Putamen (tissue), 1 donor: ENCODE measurements at places on chromosomes 12 and 14.

DNA sequence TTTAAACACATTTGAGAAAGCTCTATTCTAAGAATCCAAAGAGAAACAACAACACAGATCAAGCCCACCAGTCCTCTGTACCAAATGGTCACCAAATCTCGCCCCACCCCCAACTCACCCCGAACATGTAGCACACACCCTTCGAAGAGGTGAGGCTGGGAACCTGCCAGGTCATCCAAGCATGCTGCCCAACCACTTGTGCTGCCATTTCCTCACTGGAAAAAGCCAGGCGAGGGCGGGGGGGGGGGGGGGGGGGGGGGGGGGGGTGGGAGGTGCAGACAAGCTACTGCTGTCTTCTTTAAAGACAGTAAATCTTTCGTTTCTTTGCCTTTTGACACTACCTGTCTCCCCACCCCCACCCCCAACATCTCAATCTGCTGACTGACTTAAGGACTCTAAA is 59.9 kb downstream of the SETD3 start:
- DNase-seq, result no peak

DNA sequence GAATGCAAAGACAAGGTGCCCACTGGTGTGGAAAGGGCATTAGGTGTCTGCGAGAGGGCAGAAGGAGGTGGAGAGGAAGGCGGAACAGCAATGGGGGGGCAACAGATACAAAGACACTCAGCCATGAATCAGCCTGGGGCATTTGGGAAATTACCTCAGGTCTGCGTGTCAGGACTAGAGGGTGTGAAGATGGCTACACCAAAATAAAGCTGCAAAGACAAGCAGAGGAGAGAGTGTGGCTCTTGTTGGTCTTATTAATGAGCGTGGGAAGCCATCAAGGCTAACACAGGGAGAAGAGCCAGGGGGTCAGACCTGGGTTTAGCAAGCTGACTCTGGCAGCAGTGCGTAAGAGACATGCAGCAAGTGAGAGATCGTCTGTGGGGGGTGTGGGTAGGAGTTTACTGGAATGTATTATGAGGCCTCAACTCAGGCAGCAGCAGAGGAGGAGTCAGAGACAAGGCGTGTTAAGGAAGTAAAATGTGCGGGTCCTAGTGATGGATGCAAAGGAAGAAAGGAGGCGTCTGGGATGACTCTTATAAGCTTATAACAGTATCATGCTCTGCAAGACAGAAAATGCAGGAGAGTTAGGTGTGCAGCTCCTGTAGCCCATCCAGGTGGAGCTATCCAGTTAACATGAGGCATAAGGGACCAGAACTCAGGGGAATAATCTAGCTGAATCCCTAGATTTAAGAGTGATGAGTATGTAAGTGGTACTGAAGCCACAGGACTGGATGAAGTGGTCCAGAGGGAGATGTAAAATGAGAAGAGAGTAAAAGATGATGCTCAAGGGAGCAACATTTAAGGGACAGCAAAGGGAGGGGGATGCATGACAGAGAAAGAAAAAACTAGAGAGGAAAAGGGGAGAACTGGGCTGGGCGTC is 50.4 kb downstream of the KCNK10 start:
- no peak for DNase-seq

- no peak for DNase-seq
These were observed 57.1 kb downstream of the ATP2A2 start for GRCh38 chr12:110337912-110338710.

DNA sequence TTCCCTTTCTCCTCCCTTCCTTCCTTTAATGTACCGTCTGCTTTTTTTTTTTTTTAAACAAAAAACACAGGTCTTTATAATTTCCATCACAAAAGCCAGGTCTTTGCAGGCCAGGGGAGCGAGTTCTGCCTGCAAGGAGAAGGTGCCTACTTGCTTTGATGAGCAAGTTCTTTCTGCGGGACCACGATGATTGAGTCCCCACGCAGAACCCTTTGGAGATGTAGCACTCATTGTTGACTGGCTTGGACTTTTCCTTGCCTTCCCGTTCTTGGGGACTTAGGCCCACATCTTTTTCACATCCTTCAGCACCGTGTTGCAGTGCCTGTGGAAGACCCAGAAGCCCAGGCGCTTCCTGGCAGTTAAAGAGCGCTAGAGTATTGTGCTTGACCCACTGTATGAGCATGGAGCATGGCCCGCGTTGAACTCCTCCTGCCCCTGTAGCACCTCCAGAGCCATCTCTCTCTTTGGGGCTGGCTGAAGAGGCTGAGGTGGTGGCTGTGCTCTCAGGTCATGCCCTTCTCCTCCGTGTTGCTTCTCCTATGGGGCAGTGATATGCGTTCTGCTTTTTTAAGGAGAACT is 177.6 kb downstream of the EXOC5 start:
- no peak for DNase-seq

GRCh38 chr12:66269757-66270383 is 32.4 kb upstream of the HELB start:
- DNase-seq, result peak; percentile 48

- DNase-seq, result no peak
These were observed 784.1 kb upstream of the TBX3 start for GRCh38 chr12:115468087-115468510.

- no peak for DNase-seq
These were observed 96.0 kb upstream of the NEDD1 start for GRCh38 chr12:96811083-96811482.

DNA sequence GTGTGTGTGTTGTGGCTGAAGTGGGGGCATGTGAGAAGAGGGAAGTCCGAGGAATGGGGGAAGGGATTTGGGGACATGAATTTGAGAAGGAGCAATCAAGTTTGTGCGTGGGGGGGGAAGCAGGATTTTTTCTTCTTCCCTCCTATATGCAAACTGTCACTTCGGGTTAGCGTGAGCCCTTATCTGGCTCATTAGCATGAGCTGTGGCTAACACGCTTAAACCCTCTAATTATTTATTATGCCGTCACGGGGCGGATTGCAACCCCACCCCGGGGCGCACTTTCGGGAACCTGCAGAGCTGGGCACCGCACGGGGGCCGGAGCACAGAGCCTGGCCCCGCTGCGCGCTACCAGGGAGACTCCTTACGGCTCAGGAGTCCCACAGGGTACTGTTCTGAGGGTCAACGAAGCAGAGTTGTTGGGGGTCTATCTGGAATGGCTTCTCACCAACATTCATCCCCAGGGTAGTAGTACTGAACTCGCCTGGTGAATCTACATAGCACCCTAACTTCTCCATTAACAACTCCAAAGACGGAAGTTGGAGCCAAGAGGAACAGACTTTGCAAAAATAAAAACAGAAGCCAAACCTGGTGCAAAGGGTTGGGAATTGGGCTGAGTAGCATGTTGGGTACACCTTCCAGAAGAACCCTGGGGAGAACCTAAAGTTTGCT is 6.4 kb upstream of the ASCL1 start:
- no peak for DNase-seq

GRCh38 chr14:81589381-81590065 is 55.9 kb upstream of the SEL1L start:
- no peak for DNase-seq

- no peak for DNase-seq
These were observed 67.6 kb downstream of the RALGAPA1 start for GRCh38 chr14:35741345-35742031.

GRCh38 chr12:129901254-129901653 is 2.6 kb downstream of the TMEM132D start:
- no peak for DNase-seq

- DNase-seq, result no peak
These were observed 56.9 kb downstream of the ACTN1 start for GRCh38 chr14:68922201-68922621.

- DNase-seq, result no peak
These were observed 39.1 kb downstream of the RNFT2 start for GRCh38 chr12:116777245-116777644.

DNA sequence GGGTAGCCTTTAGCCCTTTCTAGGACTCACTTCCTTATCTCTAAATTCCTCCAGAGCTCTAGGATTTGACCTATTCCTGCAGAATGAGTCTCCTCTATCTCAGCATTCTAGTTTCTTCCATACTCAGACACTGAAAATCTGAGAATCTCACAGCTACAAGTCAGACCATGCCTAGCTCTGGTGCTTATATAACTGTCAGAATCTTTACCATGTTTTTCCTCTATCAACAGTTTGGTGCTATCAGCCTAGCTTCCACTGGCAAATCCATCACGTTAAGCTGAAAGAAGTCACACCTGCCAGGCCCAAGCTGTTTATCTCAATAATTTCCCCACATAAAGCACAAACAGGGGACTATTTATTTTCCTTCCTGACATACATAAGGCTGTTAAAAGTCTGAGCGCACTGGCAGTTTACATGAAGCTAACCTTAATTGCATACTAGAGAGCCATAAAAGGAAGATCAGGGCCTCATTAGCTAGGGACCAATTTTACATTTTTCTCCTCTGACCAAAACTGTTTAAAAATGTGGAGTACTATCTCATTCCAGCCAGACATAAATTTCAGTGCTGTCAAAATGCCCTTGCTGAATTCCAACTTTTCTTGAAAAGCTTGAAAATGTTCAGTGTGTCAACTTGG is 270.5 kb downstream of the C12orf75 start:
- no peak for DNase-seq

DNA sequence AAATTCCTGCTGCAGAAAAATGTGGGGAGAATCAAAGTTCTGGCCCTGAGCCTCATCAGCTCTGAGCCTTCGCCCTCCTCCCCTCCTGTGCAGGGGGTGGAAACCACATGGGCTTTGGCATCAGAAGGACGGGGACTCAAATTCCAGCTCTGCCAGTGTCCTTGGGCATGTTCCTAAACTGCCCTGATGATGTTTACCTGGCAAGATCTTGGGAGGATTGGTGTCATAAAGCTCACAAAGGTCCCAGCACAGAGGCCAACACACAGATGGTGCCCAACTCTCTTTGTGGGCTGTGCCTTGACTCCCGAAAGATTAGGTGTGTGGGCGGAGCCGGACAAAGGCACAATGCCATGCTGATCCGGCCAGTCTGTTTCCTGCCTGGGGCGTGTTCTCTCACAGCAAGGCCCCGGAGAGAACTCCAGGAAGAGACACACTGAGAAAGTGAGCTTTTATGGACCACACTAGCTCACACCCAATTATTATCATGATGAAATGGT is 20.5 kb upstream of the CLMN start:
- DNase-seq, result no peak

GRCh38 chr14:96582995-96583394 is 80.8 kb downstream of the PAPOLA start:
- no peak for DNase-seq

DNA sequence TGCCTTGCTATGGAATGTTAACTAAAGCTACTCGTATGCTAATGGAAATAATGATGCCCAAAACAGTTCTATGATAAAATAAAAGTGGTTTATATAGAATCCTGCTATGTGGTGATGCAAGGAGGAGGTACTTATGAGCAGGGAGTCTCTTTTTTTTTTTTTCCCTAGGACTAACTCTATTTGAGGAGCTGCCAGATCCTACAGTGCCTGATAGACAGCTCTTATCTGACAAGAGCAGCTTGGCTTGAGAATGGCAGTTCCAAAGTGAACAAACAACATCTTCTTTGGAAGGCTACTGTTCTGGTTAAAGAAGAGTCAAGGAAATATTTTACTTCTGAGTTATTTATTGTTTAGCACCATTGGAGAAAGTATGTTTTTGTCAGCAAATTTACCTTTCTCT is 10.2 kb upstream of the ACSM4 start:
- no peak for DNase-seq

DNA sequence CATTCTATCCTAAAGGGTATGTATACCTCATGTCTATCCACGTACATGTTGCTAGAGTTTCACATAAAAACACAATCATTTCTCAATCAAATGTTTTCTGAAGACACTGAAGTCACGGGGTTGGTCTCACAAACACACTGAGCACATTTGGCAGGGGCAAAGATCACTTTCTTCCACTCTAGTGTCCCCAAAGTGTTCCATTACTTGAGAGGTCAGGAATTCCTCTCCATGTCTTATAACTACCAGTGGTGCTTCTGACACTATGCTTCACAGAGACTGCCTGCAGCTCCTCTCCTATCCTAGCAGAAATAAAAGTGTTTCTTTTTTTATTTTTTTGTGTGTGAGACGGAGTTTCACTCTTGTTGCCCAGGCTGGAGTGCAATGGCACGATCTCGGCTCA is 19.1 kb downstream of the ZFYVE1 start:
- DNase-seq, result no peak

DNA sequence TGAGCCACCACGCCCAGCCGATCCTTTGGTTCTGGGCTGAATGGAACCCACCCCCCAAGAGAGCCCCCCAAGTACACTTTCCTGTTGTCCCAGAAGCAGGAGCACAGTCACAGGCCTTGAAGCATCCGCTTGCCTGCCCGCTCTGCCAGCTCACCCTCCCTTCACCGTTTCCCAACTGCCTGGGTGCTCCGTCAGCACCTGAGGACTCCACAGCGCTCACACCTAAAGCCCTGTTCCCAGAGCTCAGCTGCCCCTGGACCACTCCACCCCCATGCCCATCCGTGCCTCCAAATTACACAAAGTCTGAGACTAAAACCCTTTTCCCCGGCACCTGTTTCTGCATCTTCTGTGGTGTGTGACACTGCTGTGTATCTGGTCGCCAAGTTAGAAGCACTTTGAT is 44.3 kb upstream of the TRAF3 start:
- DNase-seq, result no peak

DNA sequence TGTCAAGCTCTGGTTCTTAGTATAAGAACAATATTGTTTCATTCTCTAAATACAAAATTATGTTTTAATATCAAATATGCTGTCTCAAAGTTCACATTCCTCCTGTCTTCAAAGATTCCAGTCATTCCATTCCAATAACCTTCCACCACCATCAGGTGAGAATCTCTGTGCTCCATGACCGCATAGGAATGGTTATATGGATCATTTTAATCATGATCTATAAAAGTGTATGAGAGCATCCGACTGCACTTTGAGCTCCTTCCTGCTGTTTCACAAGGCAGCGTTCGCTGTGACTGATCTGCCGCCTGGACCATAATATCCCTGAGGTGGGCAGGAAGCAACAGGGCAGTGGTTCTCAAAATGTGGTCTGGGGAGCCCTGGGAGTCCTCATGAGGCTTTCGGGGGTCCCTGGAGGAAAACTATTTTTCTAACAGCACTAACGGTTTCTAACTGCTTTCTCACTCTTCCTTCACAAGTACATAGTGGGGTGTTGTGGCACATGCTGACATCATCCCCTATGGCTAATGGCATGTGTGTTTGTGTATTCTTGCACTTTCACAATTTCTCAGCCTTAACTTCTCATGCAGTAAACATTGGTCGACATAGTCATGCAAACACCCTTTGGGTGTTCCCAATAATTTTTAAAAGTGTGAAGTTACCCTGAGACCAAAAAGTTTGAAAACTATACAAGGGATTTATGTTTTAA is 137.4 kb downstream of the ANO2 start:
- DNase-seq, result no peak

- no peak for DNase-seq
These were observed 5.4 kb upstream of the TUBA1C start for GRCh38 chr12:49259452-49259851.

DNA sequence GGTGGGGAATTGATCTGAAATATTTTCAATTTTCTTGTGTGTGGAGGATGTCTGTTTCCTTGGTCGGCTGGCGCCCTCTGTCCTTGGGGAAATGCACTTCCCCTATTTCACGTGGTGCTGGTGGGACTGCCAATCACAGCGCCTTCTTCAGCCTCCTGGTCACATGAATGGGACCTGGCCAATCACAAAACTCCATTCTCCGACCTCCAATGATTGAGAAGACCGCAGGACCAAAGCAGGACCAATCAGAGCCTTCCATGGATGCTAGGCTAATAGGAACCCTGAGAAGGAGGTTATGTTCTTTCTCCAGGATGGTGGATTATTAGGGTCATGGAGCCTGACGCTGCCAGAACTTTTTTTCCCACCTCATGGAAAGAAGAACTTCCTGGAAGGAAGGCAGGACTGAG is 188.7 kb downstream of the TTC8 start:
- no peak for DNase-seq

- no peak for DNase-seq
These were observed 18.6 kb downstream of the PRORP start for GRCh38 chr14:35140718-35141581.

GRCh38 chr12:120118321-120119061 is 1.9 kb upstream of the RAB35 start:
- no peak for DNase-seq
